ENCODE measurements at places on chromosomes 5 and 9.

DNA sequence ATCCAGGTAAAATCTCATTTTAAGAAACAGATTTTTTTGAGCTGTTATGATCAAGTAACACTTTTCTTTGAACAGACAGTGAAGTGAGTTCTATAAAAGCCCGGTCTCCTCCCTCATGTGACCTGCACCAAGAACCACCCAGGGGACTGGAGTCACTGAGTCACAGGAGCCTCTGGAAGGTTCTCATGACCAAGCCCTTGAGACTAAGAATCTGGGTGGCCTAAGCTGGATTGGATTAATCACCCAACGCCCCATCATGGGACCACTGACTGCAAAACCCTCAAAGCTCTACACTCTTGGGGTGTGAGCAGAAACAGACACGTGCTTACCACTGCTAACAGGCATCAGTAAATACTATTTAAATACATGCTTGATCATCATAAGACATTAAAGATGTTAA lies 48.4 kb downstream of the SECISBP2 start:
- no peak for DNase-seq

DNA sequence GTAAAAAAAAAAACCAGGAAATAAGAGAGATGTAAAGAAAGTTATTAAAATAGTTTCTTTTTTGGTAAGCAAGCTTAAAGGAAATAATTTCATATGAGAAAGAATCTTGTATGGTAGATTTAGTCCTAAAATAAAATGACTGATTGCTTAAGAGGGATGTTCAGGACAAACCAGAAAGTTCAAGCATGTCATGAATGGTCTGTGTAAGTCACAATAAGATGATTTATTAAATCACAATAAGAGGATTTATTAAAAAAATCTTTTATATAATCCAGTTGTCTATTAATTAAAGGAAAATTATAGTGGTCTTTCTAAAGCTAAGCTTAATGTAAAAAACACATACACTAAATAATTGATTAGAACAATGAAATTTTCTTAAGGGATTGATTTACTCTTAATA lies 91.8 kb upstream of the OR13F1 start:
- DNase-seq = no peak

DNA sequence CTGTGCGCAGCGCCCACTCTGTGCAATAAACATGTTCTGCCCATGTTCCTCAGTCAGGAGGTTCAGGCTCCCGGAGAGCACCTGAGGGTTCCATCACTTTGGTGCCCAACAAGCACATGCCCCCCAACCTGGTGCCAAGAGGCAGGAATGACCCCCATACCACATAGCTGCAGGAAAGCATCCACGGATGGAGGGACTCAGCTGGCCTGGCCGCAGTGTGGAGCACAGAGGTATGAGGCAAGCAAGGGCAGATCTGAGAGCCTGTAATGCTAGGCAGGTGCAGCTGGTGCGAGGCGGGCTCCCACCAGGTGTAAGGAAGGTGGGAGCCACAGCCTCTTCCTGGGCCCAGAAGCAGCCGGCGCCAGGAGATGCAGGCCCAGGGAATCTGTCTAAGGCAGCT lies 4.3 kb upstream of the MRNIP start:
- DNase-seq = no peak

GRCh38 chr5:92599217-92599810 lies 981.7 kb downstream of the NR2F1-AS1 start:
- DNase-seq = no peak

DNA sequence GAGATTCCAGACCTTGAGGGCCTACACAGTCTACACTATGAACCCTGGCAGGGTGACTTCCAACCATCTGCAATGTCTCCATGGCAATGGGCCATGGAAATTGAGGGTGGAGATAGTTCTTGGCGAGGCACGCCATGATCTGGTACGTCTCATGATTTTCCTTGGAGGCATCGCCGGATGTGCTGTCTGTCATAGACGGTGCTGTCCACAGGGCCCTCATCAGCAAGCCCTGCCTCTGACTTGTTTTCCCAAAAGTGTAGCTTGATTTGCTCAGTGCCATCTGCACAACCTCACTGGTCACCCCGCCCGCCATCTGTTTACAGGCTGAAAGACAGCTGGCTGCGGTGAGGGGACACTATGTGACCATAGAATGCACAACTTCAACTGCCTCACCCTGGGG lies 73.5 kb downstream of the BOD1 start:
- no peak for DNase-seq

Measured in CD4-positive, alpha-beta memory T cell (primary cell).